T-helper 17 cell (primary cell): ENCODE measurements at places on chromosomes 5 and 9. TPM values are rescaled to one million over a fixed set of nuclear protein-coding genes. Genes with fewer than 3 reads are reported as not detected.

DNA sequence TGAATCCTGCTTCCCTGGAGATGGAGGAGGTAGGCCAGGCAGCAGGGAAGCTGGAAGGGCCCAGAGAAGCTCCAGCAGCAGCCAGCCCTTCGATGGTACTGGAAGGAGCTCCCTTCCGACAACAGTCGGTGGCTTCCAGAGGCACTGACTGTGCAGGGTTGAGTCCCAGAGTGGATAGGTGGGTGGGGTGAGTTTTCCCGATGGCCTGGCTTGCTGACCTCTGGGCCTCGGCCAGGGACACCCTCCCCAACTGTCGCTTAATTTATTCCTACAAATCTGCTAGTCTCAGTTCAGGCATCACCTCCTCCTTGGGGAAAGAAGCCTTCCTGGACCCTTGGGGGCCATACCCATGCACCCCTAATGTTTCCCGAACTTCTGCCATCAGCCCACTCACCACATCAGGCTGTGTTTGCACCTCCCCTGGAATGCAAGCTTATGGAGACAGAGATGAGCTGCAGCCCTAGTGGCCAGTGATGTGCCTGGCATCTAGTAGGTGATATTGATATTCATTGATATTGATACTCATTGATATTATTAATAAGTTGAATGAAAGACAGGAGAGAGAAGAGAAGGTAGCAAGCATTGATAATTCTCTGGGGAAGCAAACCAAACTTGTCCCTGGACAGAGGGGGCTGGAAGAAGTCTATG is 104.6 kb upstream of the BOD1 start:
- H3K4me3 ChIP-seq = no peak overlapping the region
- H3K36me3 ChIP-seq = peaks cover 5% of the 10 kb centered on the region

Gene GADD45G
- total RNA-seq = 14.3 TPM

Gene LRRC26
- not detected for total RNA-seq

- H3K27ac ChIP-seq = no peak overlapping the region
- H3K4me1 ChIP-seq = no peaks in the 10 kb centered on the region
- DNase-seq = no peak
- no peaks in the 10 kb centered on the region for H3K36me3 ChIP-seq
- H3K4me3 ChIP-seq = no peak overlapping the region
Observed at GRCh38 chr5:67493676-67494075, 297.1 kb upstream of the CD180 start.

DNA sequence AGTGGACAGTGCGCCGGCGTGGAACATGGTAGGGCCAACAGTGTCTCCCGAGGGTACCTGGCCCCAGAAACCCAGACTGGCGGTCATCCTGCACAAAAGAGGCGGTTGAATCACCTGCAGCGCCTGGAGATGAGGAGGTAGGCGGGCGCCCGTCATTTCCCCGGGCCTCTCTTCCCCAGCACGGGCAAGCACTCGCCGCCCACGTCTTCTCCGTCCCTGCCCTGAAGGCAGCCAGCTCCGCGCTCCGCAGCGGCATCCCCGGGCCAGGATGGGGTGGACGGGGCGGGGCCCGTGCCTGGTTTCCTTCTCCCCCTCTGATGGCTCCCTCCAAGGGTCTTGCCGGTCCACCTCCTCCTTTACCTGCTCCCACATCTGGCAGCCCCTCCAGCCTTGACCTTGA is 27.1 kb upstream of the N4BP3 start:
- DNase-seq = no peak
- H3K36me3 ChIP-seq = no peaks in the 10 kb centered on the region
- peaks cover 5% of the 10 kb centered on the region for H3K4me1 ChIP-seq
- no peak overlapping the region for H3K4me3 ChIP-seq

Gene ADAMTS19
- total RNA-seq = not detected

GRCh38 chr5:99379187-99379586 is 450.4 kb upstream of the CHD1 start:
- no peak overlapping the region for H3K27ac ChIP-seq
- H3K27me3 ChIP-seq = no peaks in the 10 kb centered on the region
- no peaks in the 10 kb centered on the region for H3K4me1 ChIP-seq
- no peak overlapping the region for H3K4me3 ChIP-seq
- H3K36me3 ChIP-seq = no peaks in the 10 kb centered on the region
- no peak for DNase-seq

Gene DMGDH
- total RNA-seq = 2.2 TPM

- H3K36me3 ChIP-seq = peaks cover 4% of the 10 kb centered on the region
- peaks cover 66% of the 10 kb centered on the region for H3K27me3 ChIP-seq
- H3K27ac ChIP-seq = no peak overlapping the region
- H3K4me1 ChIP-seq = peaks cover 25% of the 10 kb centered on the region
Observed at GRCh38 chr9:34594177-34594576, 4.7 kb upstream of the CNTFR start.

- no peak overlapping the region for H3K27ac ChIP-seq
- H3K4me3 ChIP-seq = no peak overlapping the region
- H3K27me3 ChIP-seq = peaks cover 51% of the 10 kb centered on the region
- H3K4me1 ChIP-seq = no peaks in the 10 kb centered on the region
Observed at GRCh38 chr5:431001-431710, 11.8 kb upstream of the EXOC3 start.

GRCh38 chr5:138844812-138845513 is 30.2 kb downstream of the LRRTM2 start:
- no peak overlapping the region for H3K4me3 ChIP-seq
- peaks cover 10% of the 10 kb centered on the region for H3K4me1 ChIP-seq
- no peak overlapping the region for H3K27ac ChIP-seq
- H3K27me3 ChIP-seq = no peaks in the 10 kb centered on the region
- no peaks in the 10 kb centered on the region for H3K36me3 ChIP-seq

Gene AIF1L
- total RNA-seq = 0.22 TPM

DNA sequence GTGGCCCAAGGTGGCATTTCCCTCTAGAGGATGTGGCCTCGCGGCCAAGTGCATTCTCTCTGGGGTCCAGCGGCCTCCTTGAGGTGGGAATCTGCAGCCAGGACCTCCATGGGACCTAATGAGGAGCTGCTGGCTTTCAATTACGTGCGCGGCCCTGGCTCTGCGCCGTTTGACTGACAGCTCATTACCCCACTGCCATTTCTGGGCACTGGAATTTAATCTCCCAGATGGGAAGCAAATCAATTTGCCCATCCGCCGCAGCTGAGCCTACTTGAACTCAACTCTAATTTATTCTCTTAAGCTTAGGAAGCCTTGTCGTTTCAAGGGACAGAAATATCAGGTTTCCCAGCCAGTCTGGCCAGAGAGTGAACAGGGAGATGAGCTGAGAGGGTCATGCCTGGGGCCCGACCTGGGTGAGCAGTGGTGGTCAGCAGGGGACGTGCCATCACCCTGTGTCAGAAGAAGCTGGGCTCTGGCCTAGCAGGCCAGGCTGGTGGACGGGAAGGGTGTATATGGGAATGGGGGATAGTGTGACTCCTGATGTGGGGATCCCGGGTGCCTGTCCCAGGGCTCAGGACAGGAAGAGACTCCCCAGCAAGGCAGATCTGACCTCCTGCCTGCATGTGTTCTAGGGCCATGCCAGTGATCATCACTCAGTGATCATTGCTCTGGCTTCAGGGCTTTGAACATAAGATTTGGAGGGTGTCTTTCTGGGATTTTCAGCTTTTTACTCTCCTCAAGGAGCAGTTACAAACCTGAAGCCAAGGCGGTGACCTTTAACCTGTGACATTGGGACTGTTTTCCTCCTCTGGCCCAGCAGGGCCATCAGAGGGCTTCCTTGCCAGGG is 69.7 kb downstream of the MACROH2A1 start:
- H3K36me3 ChIP-seq = peaks cover 3% of the 10 kb centered on the region
- H3K4me3 ChIP-seq = no peak overlapping the region
- H3K4me1 ChIP-seq = peaks cover 9% of the 10 kb centered on the region
- no peak for DNase-seq

- no peak overlapping the region for H3K27ac ChIP-seq
- DNase-seq = no peak
- no peaks in the 10 kb centered on the region for H3K36me3 ChIP-seq
- H3K4me3 ChIP-seq = no peak overlapping the region
- peaks cover 14% of the 10 kb centered on the region for H3K27me3 ChIP-seq
Observed at GRCh38 chr5:115573133-115573532, 28.6 kb upstream of the FEM1C start.

- no peak overlapping the region for H3K4me3 ChIP-seq
- no peaks in the 10 kb centered on the region for H3K36me3 ChIP-seq
- no peak overlapping the region for H3K27ac ChIP-seq
- H3K27me3 ChIP-seq = peaks cover 6% of the 10 kb centered on the region
Observed at GRCh38 chr5:93436083-93436482, 144.9 kb downstream of the NR2F1-AS1 start.

DNA sequence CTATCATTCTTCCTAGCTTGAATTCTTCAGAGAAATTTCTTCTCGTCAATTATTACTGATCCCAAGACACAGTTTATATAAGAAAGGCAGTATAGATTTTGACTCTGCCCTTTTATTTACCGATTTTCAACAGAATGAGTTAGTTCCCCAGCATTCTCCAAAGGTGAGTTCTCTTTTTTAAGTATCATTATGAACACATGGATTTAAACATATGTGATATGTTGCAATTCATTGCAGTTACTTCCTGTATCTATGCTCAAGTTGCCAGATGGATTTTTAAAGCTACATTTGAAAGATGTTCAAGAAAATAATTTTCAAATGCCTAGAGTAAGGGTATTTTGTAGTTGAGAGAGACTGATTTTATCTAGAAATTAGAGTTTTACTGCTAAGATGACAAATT is 8.4 kb downstream of the WDR41 start:
- no peak overlapping the region for H3K4me3 ChIP-seq
- no peaks in the 10 kb centered on the region for H3K4me1 ChIP-seq
- H3K27ac ChIP-seq = no peak overlapping the region

DNA sequence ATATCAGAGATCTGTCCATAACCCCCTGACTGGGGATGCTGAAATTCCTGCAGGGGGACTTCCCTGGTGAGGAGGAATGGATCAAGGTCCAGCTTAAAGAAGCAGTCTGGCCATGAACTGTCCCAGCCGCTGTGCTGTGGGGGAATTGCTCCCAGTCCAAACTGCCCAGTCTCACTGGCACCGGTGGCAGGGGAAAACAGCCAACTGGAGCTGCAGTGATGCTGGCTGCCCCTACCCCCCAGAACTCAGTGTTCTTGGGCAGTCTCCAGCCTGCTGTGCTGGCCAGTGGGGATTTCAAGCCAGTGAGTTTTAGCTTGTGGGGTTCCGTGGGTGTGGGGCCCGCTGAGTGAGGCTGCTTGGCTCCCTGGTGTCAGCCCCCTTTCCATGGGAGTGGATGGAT is 306.5 kb upstream of the RPS23 start:
- no peak overlapping the region for H3K27ac ChIP-seq
- no peaks in the 10 kb centered on the region for H3K4me1 ChIP-seq
- DNase-seq = no peak
- H3K4me3 ChIP-seq = no peak overlapping the region

DNA sequence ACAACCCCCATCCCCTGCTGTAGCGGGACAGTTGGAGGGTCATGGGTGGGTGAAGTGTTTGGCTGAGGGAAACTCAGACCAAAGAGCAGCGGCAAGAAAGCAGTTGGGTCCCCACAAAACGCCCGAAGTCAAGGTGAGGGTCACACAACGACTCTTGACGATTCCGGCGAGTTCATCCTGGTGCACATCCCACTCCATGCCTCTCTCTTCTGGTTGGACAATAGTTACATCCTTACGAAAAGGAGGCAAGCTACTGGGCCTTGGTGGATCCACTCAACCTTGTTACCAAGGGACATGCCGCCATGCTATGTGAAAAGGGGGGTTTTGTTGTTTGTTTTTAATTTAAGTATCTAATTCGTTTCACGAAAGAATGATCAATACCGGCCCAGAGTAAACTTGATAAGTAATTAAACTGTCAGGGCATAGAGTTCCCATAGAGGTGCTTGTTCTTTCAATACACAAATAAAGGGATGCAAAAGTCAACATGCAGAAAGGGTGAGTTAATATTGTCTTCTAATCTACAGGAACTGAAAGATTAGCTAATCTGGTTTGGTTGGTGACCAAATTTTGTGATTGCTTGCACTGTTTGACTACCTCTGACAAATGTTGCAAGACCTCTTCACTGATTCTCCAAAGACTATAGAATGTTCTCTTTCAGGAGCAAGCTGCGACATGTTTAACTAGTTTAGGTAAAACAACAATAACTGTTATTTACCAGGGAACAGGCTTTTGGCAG is 732 bp upstream of the SMIM15 start:
- peak overlapping the region; percentile 97 for H3K27ac ChIP-seq
- H3K4me3 ChIP-seq = peak overlapping the region; percentile 97
- H3K27me3 ChIP-seq = no peaks in the 10 kb centered on the region
- peaks cover 24% of the 10 kb centered on the region for H3K4me1 ChIP-seq

Gene LEAP2
- total RNA-seq = 1.0 TPM

Gene PTPN3
- not detected for total RNA-seq

Gene PLK2
- 24.3 TPM for total RNA-seq

DNA sequence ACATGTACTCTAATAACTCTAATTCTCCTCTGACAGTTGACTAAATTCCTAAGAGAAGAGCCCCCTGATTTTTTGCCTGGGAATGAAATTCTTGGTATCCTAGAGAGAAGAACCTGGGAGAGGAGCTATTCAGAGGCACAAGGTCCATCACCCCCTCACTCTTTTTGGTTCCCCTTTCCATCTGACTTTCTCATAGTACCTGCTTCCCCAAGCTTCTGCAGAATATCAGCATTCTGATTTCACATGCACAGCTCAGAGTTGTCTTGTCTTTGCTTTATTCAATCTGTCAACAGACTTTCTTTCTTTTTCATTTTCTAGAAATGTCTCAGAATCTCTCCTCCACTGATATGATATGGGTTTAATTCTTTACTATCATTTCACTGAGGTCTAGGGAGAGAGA is 141.5 kb upstream of the FBXL17 start:
- no peaks in the 10 kb centered on the region for H3K36me3 ChIP-seq
- DNase-seq = no peak
- H3K27me3 ChIP-seq = peaks cover 6% of the 10 kb centered on the region
- H3K4me3 ChIP-seq = no peak overlapping the region
- peaks cover 3% of the 10 kb centered on the region for H3K4me1 ChIP-seq
- no peak overlapping the region for H3K27ac ChIP-seq

DNA sequence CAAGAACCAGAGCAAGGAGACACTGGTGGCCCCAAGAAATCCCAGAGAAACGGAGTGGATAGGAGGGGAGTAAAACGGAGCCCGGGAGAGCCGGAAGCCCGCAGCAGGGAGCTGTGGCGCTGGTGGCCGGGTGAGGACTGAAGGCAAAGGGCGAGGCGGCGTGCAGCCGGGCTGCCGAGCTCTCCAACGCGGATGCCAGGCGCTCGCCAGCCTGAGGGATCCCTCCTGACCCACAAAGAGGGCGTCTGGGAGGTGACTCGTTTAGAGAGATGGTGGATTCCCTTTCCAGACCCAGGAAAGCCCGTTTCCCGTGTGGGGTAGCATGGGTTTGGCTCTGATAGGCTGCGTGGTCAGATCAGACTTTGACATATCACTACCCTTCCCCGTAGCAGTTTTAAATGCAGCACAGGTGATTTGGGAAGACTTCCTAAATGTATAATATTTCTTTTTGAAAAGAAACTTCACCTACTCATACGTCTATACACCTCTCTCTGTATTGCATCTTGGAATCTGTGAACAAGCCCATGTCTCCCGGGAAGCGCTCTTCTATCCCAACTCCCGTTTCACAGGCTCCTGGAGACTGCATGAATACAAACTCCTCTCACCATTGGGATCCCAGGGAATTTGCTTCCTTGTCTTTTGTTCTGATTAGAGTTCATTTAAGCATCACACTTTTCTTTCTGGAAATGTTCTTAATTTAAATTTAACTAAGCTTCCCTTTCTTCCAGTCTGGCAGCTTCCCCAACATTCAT is 158.1 kb downstream of the C9orf152 start:
- DNase-seq = peak; percentile 9
- peak overlapping the region; percentile 43 for H3K27ac ChIP-seq
- peaks cover 5% of the 10 kb centered on the region for H3K27me3 ChIP-seq

GRCh38 chr5:168853972-168854371 is 274.8 kb upstream of the PANK3 start:
- peaks cover 33% of the 10 kb centered on the region for H3K27me3 ChIP-seq
- no peak overlapping the region for H3K4me3 ChIP-seq
- DNase-seq = no peak
- H3K27ac ChIP-seq = no peak overlapping the region
- no peaks in the 10 kb centered on the region for H3K4me1 ChIP-seq
- H3K36me3 ChIP-seq = no peaks in the 10 kb centered on the region
